ENCODE measurements at places on chromosomes 7 and 10.

DNA sequence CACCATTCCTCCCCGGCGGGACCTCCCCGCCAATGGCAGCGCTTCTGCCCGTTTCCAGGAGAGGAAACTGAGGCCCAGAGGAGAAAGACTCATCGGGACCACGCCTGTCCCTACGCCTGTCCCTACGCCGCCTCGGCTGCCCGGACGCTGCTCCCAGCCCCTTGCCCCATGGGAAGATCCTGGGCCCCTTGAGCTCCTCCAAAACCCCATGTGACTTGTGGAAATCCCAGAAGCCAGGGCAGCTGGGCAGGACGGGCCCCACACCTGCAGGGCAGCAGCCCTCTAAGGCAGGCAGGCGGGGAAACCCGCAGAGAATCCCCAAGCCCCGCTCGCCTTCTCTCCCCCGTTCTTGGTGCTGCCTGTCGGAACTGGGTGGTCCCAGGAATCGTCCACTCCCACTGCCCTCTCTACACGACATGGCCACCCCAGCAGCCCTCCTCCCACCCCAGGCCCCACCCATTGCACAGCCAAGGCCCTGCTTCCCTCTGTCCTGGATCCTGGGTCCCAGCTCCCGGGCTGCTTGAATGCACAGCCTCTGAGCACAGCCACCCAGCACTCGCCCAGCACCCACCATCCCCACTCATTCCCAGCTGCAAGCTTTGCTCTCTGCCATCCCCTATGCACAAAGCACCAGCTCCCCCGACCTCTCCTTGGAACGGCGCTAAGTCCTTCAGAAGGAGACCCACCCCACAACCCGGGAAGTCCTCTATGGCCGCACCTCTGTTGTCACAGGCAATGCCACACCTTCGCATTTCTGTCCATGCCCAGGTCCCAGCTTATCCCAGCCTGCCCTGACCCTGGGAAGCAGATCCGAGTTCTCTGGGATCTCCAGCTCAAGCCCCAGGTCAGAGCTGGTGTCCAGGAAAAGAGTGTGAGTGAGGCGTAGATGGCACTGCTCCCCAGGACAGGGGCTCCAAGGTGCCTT lies 50.6 kb downstream of the SLC29A4 start:
- no peak for DNase-seq

DNA sequence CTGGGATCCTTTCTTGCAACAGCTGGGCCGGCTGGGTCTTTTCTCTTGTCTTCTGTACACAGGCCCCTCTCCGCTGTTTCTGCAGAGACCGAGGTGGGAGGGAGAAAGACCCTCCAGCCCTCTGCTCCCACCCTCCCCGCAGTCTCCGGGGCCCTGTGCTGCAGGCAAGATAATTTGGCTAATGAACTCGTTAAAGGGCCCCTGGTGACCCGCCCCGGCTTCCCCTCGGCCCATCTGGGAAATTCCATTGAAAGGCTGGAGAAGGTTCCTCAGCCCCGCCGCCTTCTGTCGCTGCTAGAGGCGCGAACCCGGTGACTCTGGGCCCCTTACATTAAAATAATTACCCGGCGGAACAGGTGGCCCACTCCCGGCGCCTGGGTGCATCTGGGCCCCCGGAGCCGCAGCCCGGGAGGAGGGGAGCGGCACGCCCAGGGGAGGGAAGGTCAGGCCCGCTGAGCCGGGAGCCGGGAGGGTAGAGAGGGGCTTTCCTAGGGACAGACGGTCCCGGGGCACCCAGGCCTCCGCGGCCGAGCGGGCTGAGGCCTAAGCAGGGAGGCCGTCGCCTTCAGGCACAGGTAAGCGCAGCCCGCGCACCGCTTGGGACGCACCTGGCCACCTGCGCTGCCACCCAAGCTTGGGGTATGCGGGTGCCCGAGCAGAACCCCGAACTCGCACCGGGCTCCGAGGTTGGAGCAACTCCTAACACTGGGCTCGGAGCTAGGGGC lies 7.3 kb upstream of the MNX1 start:
- DNase-seq, result no peak

DNA sequence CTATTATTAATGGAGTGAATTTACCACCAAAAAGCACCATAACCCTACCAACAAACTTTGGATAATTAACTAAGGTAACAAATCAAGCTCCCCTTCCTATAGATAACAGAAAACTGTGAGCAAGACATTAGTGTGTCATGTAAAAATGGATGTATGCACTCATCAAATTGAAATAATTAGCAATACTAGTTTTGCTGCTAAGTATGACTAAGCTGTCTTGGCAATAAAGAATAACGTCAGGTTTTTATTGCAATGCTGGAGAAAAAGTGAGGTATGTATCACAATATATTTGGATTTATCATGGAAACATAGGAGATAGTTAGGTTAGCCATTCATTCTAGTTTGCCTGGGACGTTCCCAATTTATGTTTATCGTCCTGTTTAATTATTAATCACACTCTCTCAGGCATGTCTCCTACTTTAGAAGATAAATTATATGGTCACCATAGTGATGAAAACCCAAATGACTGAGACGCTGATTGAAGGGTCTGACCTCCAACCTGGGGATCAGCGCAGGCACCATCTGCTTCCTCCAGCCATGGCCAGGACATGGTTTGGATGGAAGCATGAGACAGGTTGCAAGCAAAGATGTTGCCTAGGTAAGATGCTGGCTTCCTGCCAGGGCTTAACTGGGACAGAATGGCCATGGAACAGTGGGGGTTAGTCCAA lies 125.6 kb downstream of the FANK1 start:
- DNase-seq, result no peak

GRCh38 chr10:3702569-3702968 lies 82.4 kb downstream of the KLF6 start:
- no peak for DNase-seq

DNA sequence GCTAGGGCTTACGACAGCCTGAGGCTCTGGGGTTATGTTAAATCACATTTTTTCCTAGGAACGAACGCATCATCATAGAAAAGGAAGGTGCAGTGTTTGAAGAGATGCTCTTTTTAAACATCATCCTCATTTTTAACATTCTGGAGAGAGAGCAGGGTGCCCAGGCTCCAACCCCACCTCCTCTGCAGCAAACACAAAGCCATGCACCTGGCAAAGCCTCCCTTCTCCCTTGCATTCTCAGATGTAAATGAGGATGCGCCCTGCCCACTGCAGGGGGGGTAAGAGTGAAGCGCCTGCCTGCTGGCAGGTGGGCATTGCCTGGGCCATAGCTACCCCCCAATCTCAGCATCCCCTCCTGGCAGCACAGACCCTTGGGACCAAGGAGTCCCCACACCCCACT lies 92.4 kb downstream of the PTPRN2 start:
- no peak for DNase-seq

DNA sequence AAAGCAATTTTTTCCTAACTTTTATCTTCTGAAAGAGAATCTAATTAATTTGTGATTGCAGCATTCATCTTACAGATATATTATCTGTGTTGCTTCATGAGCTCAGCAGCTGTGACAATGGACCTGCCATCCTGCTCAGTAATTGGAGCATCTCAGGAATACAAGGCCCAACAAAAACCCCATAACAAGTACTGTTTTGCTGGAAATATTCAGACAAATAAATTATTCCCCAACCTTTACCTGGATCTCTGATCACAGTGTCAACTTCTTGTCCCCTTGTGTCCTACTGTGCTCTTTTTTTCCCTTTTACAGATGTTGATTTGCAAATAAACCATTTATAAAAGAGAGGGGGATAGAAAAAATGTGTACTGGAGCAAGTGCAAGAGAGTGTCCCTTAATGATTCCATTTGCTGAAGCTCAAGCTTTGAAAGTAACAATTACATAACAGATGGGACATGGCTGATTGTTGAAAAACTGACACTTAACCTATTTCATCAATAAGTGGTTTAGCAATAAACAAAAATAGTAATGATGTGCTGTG lies 1063.4 kb upstream of the GHITM start:
- no peak for DNase-seq

DNA sequence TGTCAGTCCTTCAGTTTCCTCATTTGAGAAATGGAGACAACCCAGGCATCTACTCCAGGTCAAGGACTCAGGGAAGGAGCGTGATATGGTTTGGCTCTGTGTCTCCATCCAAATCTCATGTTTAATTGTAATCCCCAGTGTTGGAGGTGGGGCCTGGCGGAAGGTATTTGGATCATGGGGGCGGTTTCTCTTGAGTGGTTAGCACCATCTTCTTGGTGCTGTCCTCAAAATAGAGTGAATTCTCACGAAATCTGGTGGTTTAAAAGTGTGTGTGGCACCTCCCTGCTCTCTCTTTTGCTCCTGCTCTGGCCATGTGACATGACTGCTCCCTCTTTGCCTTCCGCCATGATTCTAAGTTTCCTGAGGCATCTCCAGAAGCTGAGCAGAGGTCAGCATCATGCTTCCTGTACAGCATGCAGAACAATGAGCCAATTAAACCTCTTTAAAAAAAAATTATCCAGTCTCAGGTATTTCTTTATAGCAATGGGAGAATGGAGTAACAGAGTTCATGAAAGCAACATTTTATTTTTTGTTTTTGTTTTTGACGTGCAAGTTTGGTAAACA lies 30.0 kb downstream of the ARHGAP22 start:
- no peak for DNase-seq

DNA sequence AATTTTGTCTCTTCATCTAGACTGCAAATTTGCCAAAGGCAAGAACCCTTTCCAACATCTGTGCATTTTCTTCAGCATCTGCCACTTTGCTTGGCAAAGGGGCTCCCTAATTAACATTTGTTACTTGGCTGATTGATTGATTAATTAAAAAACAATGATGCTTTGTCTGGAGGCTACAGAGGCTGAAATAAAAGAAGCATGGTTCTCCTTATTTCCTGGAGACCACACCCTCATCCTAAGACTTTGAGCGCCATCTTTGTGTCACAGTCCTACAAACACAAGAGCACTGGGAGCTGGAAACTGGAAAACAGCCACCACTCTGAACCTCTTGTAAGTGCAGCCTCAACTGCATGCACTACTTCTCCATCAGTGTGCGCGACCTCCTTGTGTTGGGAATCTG lies 189.2 kb downstream of the C7orf25 start:
- DNase-seq, result no peak

DNA sequence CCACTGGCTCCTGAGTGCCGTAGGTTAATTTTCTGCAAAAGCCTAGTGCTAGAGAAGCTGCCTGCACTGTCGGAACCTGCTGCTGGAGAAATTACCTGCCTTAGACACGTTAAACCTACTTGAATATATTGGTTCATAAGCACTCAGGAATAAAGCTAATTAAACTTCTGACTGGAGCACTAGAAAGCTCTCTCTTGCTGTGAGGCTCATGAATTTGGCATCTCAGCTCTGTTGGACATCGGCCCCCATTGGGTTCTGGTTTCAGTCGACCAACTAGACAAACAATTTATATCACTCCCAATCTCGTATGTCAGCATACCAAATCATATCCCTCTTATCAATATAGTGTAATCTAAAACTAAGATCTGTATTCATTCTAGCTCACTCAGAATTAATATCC lies 52.4 kb upstream of the SEMA3C start:
- DNase-seq, result no peak

DNA sequence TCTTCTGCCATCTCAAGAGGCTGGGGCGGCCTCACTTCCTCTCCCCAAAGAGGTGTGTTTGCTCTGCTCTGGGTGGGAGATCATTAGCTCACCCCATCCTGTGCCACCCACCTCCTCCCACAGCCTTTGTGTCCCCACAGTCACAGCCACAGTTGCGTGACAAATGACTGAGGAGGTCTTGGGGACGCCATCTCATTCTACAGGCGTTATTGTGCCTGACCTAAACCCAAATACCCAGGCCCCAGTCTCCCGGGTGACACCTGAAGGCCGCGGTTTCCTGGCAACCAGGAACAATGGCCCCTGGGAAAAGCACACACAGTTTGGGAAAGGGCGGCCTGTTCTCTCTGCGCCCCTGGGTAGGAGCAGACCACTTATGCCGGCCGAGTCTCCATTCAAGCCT lies 51.6 kb downstream of the SLIT1 start:
- DNase-seq, result no peak

DNA sequence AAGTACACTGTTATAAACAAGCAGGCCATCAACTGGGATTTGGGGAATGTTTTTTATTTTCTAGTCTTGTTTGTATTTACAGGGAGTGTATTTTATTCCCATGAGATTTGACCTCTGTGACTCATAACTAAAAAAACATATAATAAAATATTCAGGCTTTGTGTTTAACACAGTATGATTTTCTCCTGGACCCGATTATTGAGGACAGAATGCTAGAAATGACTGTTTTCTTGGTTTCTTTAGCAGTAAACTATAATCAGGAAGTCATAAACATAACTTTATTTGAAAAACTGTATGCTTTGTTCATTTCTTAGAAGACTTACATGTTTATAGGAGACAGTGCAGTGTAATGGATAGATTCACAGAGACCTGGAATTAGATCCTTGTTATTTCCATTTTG lies 2.1 kb downstream of the NHLRC2 start:
- DNase-seq, result no peak

DNA sequence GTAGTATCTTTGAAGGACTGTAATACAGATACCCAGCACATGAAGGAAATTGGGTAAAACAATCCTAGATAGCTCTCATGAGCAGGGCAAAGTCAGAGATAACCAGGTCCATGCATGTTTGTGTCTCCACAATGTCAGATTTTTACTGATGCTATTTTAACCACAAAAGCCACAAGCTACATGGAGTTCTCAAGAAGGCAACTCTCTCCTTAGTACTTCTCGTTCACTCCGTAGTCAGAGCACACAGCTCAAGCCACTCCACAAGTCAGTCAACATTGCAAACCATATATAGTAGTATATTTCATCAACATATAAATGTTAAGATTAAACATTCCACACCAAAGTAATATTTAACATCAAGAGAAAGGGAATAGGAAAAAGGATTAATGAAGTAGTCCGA lies 98.0 kb upstream of the PIK3CG start:
- DNase-seq, result no peak

DNA sequence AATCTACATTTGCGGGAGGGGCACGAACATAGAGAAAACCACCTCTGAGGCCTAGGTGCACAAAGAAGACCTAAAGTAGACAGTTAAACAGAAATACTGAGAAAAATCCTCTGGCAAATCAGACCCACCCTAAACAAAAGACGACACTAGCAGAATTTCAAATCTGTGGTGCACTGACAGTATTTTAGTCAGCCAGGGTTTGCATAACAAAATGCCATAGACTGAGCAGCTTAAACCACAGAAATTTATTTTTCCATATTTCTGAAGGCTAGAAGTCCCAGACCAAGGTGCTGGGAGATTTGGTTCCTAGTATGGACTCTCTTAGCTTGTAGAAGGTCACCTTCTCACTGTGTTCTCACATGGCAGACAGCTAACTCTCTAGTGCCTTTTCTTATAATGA lies 26.3 kb downstream of the IPMK start:
- no peak for DNase-seq

DNA sequence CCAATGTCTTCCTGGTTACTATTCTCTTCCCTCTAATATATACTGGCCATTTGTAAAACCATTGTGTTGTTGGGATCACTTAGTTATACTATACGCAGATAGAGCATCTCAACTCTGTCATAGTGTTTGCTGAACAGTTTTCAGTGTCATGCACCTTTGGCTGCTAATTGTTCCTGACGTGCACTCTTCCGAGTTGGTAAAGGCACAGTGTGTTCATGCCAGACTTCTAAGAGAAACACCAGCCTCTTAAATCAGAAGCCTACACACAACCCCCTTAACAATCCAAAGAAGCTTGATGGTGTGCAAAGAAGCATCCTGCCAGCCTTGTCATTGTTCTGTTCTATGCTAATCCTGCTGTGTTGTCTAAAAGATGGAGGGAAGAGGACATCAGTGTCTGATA lies 131.1 kb downstream of the MAPK8 start:
- no peak for DNase-seq

Data from SW 1271 (cell line).